Naive B cell (primary cell): ENCODE measurements at places on chromosomes 4 and X.

DNA sequence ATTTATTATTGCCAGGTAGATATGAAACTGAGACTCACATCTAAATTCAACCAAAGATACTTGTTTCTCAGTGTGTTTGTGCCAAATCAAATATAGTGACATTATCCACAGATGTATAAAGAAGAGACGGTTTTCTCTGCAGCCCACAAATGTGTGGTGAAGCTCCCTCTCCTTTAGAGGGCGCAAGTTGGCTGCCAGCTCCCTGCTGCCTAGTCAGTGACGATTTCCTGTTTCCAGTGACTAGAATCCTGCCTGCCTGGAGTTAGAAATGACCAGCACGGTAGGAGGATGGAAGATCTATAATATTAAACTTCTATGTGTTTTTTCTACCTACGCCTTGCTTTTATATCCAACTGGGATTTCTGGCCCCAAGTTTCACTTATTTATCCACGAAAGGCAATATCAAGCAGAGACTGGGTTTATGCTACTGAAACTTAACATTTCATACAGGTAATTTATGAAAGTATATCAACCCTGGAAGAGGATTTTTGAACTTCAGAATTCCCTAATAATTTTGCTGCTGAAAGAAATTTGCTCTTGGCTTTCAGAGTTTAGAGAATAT lies 1793.7 kb upstream of the TENM3 start:
- no peak for DNase-seq

DNA sequence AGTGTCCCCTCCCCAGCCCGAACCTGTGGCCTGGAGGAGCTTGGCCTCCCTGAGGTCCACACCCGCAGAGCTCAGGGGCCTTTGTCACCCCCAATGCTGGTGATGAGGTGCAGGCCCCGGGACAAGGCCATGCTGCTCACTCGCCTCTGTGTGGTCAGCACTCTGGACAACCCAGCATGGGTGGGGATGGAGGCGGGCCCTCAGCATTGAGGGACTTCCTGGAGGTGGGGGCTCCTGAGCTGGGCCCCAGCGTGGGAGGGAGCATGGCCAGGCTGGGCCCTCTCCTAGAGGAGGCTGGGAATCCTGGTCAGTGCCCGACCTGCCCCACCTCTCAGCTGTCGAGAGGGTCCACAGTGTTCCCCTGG lies 30.6 kb downstream of the TACC3 start:
- no peak for DNase-seq

DNA sequence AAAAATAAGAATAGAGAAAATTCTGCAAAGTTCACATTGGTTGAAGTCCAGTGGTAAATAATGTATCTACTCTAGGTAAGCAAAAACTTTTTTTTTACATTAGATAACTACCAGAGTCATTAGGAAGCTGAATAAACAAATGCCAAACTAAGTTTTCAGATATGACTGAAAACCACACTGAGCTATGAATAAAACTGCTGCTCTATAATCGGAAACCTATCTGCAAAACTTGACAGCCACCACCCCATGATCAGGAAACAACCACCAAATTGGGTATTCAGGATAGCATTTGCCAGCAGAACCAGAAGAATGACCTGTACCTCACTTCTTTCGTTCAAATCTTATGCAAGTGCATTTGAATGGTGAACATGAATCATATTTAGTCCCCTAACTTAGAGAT lies 173.0 kb upstream of the TET2 start:
- DNase-seq, result no peak

- no peak for DNase-seq
These were observed 238.8 kb upstream of the PCDH10 start for GRCh38 chr4:132910229-132910748.

- DNase-seq, result no peak
These were observed 59.0 kb downstream of the SEL1L3 start for GRCh38 chr4:25803720-25804225.

GRCh38 chr4:7013175-7013574 lies 30.0 kb upstream of the TADA2B start:
- peak; percentile 23 for DNase-seq

DNA sequence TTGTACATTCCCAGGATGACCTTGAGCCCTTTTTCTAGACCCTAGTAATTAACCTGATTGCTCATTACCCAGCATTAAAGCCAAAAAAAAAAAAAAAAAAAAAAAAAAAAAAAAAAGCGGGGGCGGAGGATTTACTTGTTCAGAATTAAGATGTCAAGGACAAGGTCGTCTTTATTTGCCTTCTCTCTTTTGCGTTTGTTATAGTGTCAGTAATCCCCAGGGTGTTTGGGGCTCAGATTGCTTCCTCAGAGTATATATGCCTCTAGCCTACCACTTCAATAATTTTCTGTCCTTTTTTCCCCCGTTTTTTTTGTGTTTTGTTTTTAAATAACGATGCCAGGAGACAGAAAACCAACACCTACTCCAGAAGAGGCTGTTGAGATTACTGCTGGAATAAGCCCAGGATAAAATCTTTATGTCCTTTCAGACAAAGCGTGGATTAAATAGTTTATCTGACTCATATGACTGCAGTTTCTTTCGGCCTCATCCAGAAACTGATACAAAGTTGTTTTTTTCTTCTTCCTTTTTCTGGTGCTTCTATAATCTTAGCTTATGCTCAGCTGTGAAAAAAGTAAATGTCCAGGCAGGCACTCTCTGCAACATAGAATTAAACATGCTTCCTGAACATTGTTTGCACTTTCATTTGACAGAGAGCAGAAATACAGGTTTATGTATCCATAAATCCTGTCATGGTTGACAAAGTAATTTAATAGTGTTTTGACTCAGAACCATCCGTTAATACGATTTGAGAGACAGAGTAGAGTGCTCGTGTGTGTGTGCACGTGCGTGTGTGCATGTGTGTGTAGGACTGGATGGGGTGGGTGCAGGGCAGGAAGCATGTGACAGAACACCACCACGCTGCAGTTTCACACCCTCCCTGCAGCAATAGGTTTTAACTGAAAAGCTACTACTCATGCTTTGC lies 138.6 kb downstream of the AFF1 start:
- peak; percentile 72 for DNase-seq
